ENCODE measurements at places on chromosomes 5 and 9.
A peak's percentile ranks its signal among the peaks of the same experiment; 100 is the strongest.

DNA sequence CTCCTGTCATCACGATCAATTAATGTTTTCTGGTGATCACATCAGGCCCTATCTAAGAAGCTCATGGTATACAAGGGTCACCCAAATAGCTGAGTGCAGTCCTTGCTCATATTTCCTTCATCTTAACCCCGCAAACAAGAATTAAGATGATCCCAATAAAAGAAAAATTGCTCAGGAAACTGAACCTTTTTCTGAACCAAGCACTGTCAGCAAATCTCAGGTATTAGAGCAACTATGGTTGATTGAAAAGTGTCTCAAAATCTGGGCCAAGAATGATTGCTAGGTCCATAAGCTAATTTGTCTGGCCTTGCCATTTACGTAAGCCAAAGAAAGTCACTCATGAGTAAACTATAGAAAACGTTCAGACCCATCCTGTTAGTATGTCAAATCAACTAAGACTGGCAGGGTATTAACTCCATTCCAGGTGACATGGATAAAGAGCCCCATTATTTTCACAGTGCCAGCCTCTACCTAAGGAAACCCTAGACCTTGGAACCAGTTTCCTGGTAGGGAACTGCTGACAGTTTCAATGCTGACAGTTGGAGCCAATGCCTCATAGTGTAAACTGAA, 209.3 kb downstream of the DEPDC1B start:
- no peak for DNase-seq

DNA sequence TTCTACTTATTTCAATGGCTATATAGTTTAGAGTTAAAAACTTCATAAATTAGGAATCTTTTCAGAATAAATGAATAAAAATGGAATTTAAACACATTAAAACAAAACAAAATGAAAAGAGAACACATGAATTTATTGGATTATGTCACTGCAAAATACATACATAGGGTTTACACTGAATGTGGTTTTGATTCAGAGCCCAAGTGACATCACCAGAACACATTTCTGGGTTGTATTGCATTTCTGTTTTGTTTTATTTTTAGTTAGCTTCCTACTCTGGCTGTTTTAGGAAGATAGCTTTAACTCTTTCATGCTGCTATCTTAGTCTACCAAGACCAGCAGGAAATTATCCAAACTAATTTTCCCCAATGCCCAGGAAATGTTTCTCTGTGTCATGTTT, 1935.0 kb downstream of the EFNA5 start:
- no peak for DNase-seq

- no peak for DNase-seq
Observed at GRCh38 chr9:92633614-92634278, 36.2 kb downstream of the IPPK start.

DNA sequence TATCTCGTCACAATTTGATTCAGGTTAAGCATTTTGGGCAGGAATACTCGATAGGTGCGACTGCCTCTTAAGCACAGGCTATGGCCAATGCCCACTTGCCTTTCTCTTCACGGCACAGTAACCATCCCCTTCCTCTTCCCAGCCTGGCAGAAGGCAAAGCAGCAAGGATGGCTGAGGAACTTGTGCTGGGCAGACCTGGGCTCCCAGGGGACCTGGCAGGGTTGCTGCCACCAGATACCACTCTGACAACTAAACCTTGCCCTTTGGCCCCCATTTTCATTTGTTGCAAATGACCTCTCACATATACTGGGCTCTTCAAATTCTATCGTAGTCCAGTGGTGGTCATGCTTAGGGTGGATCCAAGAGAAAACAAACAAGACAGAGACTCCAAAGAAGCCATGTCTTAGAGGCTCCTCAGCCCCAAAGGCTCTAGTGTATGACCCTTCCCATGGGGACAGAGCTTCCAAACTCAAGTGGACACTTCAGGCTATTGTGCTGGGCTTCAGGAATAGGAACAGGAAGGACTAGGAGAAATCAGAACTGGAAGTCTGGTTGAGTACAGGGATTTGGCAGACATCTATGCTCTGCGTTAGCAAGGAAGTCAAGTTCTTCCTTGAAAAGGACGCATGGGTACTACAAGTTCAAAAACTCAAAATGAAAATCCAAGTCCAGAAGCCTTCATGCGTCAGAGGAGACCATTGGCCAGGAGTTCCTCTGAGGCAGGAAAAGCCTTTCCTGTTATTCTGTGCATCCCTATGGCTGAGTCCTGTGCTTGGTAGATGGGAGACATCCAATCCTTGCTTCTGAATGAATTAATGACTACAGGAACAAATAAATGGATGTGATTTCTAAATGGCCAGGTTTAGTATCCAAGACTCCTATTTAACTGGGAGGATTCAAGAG, 64.6 kb upstream of the PLPP1 start:
- DNase-seq: no peak

DNA sequence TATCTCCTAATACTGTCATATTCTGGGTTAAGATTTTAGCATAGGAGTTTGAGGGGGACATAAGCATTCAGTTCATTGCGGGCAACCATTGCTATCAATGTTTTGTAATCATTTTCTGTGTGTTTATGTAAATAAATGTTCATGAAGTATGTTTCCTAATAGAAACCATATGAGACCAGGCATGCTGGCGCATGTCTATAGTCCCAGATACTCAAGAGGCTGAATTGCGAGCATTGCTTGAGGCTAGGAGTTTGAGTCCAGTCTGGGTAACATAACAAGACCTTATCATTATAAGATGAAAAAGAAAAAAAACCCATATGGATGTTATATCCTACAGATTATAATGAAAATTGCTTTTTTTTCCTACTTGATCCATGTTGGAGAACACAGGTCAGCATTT, 91.2 kb downstream of the F2RL2 start:
- no peak for DNase-seq

GRCh38 chr5:134145779-134146581, 30.8 kb downstream of the SKP1 start:
- DNase-seq: peak; percentile 81

GRCh38 chr5:158430166-158430797, 571.3 kb upstream of the CLINT1 start:
- no peak for DNase-seq

Measured in stimulated activated CD4-positive, alpha-beta T cell treated with anti-CD3 and anti-CD28 coated beads, Interleukin-1b, Interleukin-23, amount 100 ng/mL, for 1 hour (primary cell).